WTC11 (cell line): ENCODE measurements at places on chromosomes 13 and 19. TPM values are rescaled to one million over a fixed set of nuclear protein-coding genes. Genes with fewer than 3 reads are reported as not detected.

DNA sequence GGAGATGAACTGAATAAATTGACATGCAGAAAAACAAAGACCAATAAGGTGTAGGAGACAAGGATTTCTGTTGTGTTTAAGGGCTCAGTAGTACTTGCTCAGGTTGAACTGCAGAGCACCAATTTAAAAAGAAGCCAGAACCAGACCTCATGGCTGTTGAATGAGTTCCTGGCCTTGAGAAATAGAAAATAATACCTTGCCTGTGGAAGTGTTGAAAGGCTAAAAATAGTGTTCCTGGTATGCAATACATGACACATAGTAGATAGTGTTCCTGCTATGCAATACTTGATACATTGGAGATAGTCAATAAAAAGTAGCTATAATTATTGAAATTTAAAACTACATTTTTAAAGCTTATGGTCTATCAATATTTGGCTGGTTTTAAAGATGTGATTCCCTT is 595.8 kb downstream of the PCDH9 start:
- no peak overlapping the region for H3K27ac ChIP-seq
- H3K36me3 ChIP-seq: peaks cover 4% of the 10 kb centered on the region; the same call in 1 of the 2 replicates
- no peak overlapping the region for H3K4me3 ChIP-seq
- DNase-seq: no peak

Gene ZNF100
- 21.9 to 24.3 TPM (median 23.6 TPM) in 3 replicates for total RNA-seq

DNA sequence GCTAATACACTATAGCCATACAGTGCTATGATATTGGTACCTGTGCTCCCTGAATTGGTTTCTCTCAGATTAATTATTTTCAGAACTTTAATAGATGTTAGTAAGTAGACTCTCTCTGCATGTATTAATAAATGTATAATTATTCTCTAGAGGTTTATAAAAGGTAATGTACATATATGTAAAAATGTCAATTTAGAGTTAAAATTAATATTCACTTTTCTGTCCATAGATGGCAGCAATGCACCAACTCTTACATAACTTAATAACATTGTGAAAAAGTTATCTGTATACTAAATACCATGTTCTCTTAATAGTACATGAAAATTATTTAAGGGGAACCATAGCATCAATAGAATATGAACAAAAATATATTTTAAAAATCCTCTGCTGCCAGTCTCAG is 515.0 kb upstream of the KLHL1 start:
- no peak for DNase-seq
- H3K27ac ChIP-seq: no peak overlapping the region
- H3K4me3 ChIP-seq: no peak overlapping the region
- no peaks in the 10 kb centered on the region for H3K36me3 ChIP-seq
- no peaks in the 10 kb centered on the region for H3K4me1 ChIP-seq

Gene ZNF562
- 18.4 to 24.6 TPM (median 23.1 TPM) in 3 replicates for total RNA-seq

Gene ITGBL1
- total RNA-seq: 0.09 to 0.22 TPM (median 0.11 TPM) in 3 replicates

GRCh38 chr13:26571518-26571917 is 14.0 kb downstream of the WASF3 start:
- no peak overlapping the region for H3K27ac ChIP-seq
- no peaks in the 10 kb centered on the region for H3K27me3 ChIP-seq
- peaks cover 9% of the 10 kb centered on the region for H3K4me1 ChIP-seq
- H3K36me3 ChIP-seq: peaks cover 15% of the 10 kb centered on the region
- no peak for DNase-seq

Gene SLC17A7
- total RNA-seq: 1.6 to 2.8 TPM (median 2.1 TPM) in 3 replicates

DNA sequence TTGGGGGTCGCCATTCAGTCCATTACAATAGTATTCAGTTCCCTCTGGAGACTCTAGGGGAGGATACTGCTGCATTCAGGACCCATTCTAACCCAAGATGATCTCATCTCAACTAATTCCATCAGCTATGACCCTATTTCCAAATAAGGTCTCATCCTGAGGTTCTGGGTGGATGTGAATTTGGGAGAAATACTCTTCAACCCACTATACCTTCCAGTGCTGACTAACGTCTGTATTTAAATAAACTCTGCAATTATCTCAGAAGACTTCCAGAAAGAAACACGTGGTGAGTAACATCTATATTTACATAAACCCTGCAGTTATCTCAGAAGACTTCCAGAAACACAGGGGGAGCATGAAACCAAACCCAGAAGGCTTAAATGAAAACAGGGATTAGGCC is 1300.7 kb downstream of the PCDH9 start:
- no peak for DNase-seq
- H3K4me1 ChIP-seq: peaks cover 12% of the 10 kb centered on the region
- no peaks in the 10 kb centered on the region for H3K27me3 ChIP-seq
- no peak overlapping the region for H3K27ac ChIP-seq
- no peak overlapping the region for H3K4me3 ChIP-seq

- no peak overlapping the region for H3K27ac ChIP-seq
- no peaks in the 10 kb centered on the region for H3K27me3 ChIP-seq
- no peak for DNase-seq
- no peak overlapping the region for H3K4me3 ChIP-seq
- H3K4me1 ChIP-seq: peaks cover 6% of the 10 kb centered on the region; the same call in 1 of the 2 replicates
- H3K36me3 ChIP-seq: no peaks in the 10 kb centered on the region
Observed at GRCh38 chr13:41099986-41100385, 32.6 kb downstream of the KBTBD6 start.

- H3K4me3 ChIP-seq: no peak overlapping the region
- H3K27ac ChIP-seq: no peak overlapping the region
- H3K36me3 ChIP-seq: peaks cover 14% of the 10 kb centered on the region
- DNase-seq: no peak
Observed at GRCh38 chr19:14479309-14479974, 4.3 kb upstream of the PTGER1 start.

Gene PRSS57
- total RNA-seq: not detected in 3 replicates

DNA sequence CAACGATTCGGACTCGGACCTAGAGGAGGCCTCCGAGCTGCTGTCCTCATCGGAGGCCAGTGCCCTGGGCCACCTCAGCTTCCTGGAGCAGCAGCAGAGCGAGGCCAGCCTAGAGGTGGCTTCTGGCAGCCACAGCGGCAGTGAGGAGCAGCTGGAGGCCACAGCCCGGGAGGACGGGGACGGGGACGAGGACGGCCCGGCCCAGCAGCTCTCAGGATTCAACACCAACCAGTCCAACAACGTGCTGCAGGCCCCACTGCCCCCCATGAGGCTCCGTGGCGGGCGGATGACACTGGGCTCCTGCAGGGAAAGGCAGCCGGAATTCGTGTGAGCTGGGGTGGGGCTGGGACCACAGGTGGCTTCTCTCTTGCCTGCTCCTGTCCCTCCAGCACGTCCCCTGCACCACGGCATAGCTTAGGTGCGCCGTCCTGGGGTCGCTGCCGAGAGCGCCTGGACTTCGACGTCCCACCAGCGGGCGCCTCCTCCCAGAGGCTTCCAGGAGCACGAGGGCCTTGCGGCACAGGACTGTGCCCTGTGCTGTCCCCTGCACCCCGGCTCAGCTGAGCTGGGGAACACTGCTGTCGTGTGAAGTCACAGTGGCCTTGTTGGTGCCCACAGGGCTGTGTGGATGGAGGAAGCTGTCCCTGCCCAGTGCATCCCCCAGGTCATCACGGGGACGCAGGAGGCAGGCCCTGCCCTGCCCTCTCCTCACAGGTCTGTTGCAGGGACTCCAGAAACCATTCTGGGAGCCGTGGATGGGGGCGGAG is 9.3 kb downstream of the POLR2E start:
- no peaks in the 10 kb centered on the region for H3K27me3 ChIP-seq
- H3K4me3 ChIP-seq: no peak overlapping the region
- DNase-seq: no peak
- peak overlapping the region; percentile 88; the same call in 1 of the 2 replicates for H3K27ac ChIP-seq
- peaks cover 17% of the 10 kb centered on the region for H3K36me3 ChIP-seq
- H3K4me1 ChIP-seq: no peaks in the 10 kb centered on the region; the same call in 1 of the 2 replicates

- H3K4me1 ChIP-seq: peaks cover 12% of the 10 kb centered on the region
- DNase-seq: no peak
- no peak overlapping the region for H3K4me3 ChIP-seq
- no peaks in the 10 kb centered on the region for H3K27me3 ChIP-seq
- no peak overlapping the region for H3K27ac ChIP-seq
Observed at GRCh38 chr13:72567566-72567965, 159.9 kb downstream of the MZT1 start.

Gene LRRC63
- 0.11 TPM in 1 of 3 replicates, not detected in the others for total RNA-seq

DNA sequence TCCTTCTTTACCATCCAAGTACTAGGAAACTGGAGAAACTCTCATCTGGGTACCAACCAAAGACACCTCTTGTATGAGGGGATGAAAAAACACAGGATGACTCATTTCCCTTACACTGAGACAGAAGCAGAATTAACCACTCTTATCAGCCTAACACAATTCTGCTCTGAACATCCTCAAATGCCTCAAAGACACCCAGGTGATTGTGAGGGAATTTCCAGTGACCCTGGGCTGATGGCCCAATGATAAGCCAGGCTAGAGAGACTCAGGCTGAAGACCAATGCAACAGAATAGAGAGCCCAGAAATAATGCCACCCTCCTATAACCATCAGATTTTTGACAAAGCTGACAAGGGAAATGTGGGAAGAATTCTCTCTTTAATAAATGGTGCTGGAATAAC is 7.0 kb downstream of the ZNF737 start:
- H3K4me1 ChIP-seq: peaks cover 16% of the 10 kb centered on the region
- H3K27ac ChIP-seq: 0 out of 2 replicates have a peak overlapping the region, but pooled peaks have one; percentile 85
- H3K27me3 ChIP-seq: no peaks in the 10 kb centered on the region
- no peak overlapping the region for H3K4me3 ChIP-seq
- no peak for DNase-seq

DNA sequence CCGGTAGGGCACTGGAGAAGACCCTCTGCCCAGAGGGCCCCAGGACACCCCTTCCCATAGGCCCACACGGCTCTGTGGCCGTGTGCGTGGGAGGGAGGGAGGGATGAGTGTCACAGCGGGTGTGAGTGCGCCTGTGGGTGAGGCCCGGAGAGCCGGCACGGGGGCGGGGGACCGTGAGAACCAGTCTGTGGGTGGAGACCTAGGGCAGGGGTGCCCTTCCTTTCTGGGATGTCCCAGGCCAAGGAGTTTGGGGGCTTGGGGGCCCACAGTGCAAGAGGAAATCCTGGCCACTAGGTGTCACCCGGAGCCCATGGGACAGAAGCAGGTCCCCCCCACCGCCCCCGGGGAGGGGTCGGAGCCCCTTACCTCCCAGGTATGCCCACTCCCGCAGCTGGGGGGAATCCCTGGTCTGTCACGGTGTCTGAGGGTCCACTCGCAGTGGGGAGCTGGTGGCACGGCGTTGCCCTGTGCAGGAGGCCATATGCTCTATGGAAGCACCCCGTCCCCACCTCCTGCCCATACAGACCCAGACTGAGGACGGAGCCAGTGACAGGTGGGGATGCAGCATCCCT is 16.0 kb upstream of the SLC7A10 start:
- no peak overlapping the region for H3K27ac ChIP-seq
- peak; percentile 70 for DNase-seq
- no peak overlapping the region for H3K4me3 ChIP-seq
- H3K27me3 ChIP-seq: peaks cover 4% of the 10 kb centered on the region; the same call in 1 of the 2 replicates
- H3K36me3 ChIP-seq: peaks cover 10% of the 10 kb centered on the region
- H3K4me1 ChIP-seq: no peaks in the 10 kb centered on the region

DNA sequence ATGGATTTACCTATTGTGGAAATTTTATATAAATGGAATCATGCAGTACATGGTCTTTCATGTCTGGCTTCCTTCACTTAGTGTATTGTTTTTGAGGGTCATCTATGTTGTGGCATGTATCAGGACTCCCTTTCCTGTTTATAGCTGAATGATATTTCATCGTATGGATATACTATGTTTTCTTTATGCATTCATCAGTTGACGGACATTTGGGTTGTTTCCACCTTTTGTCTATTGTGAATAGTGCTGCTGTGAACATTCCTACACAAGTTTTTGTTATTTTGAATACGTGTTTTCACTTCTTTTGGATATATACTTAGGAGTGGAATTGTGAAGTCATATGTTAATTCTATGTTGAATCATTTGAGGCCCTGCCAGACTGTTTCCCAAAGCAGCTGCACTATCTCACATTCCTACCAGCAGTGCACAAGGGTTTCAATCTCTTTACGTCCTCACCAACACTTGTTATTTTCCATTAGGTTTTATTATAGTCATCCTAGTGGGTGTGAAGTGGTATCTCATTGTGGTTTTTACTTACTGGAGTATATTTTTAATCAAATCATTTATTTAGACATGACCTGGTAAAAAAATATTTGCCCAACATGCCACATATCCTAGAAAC is 262.7 kb downstream of the DLEU7 start:
- no peaks in the 10 kb centered on the region for H3K27me3 ChIP-seq
- H3K4me3 ChIP-seq: no peak overlapping the region
- no peak overlapping the region for H3K27ac ChIP-seq
- H3K4me1 ChIP-seq: peaks cover 23% of the 10 kb centered on the region
- no peak for DNase-seq

DNA sequence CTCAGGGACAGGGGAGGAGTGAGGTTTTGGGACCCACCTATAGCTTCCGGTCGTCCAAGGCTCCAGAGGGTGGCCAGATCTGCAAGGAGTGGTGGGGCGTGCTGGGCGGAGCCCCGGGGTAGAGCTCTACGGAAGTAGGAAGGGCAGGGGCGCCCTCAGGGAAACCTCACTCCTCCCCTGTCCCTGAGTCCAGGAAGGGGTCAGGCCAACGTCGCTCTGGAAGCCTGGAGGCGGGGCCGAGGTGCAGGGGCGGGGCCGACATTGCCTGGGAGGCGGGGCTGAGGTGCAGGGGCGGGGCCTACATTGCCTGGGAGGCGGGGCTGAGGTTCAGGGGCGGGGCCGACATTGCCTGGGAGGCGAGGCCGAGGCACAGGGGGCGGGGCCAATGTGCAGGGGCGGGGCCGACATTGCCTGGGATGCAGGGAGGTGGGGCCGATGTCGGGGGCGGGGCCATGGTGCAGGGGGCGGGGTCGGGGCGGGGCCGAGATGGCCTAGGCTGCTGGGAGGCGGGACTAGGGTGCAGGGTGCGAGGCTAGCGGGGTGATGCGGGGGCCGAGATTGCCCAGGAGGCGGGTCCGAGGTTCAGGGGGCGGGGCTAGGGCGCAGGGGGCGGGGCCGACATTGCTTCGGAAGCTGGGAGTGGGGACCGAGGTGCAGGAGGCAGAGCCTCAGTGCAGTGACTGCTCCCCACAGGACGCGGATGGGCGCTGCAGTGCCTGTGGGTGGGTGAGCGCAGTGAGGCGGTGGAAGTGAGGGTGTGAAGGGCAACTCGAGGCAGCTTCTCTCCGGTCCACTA is 4.9 kb upstream of the PALM start:
- peaks cover 10% of the 10 kb centered on the region; the same call in 1 of the 2 replicates for H3K4me1 ChIP-seq
- peak; percentile 98 for DNase-seq
- peak overlapping the region; percentile 69 for H3K4me3 ChIP-seq
- H3K36me3 ChIP-seq: peaks cover 4% of the 10 kb centered on the region
- peaks cover 22% of the 10 kb centered on the region for H3K27me3 ChIP-seq
- no peak overlapping the region for H3K27ac ChIP-seq
